ENCODE measurements at places on chromosomes 16 and 17. TPM values are rescaled to one million over a fixed set of nuclear protein-coding genes. Genes with fewer than 3 reads are reported as not detected.

DNA sequence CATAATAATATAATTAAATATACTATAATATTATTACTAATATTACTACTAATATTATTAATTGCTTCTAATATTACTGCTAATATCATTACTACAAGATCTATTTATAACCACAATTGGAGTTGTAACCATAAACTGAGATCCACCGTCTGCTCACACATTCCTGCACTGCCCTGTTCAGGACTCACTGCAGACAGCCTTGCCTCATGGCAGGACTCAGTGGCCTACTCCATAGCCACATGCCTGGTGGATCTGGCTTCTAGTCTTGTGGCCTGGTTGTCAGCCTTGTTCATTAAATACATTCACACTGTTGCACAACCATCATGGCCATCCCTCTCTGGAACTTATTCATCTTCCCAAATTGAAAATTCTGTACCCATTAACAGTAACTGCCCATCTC is 48.0 kb downstream of the SRL start:
- no peak overlapping the region for H3K4me3 ChIP-seq
- H3K27ac ChIP-seq, result no peak overlapping the region
- H3K27me3 ChIP-seq, result no peaks in the 10 kb centered on the region
- H3K4me1 ChIP-seq, result no peaks in the 10 kb centered on the region
- DNase-seq, result no peak
- no peaks in the 10 kb centered on the region for H3K36me3 ChIP-seq

- peaks cover 62% of the 10 kb centered on the region for H3K36me3 ChIP-seq
- DNase-seq, result no peak
Observed at GRCh38 chr16:67932462-67932840, 789 bp upstream of the CTRL start.

- DNase-seq, result no peak
- no peak overlapping the region for H3K27ac ChIP-seq
- no peak overlapping the region for H3K4me3 ChIP-seq
- H3K36me3 ChIP-seq, result no peaks in the 10 kb centered on the region
Observed at GRCh38 chr17:8005967-8006730, 3.7 kb downstream of the GUCY2D start.

The ANKS4B gene
- total RNA-seq, result not detected

The MYH13 gene
- not detected for total RNA-seq

Data from lower lobe of right lung (tissue), 2 donors.